Activated naive CD4-positive, alpha-beta T cell treated with anti-CD3 and anti-CD28 coated beads, Interleukin-2, amount 50 U/mL, for 16 hours (primary cell): ENCODE measurements at places on chromosomes 7 and 10.

DNA sequence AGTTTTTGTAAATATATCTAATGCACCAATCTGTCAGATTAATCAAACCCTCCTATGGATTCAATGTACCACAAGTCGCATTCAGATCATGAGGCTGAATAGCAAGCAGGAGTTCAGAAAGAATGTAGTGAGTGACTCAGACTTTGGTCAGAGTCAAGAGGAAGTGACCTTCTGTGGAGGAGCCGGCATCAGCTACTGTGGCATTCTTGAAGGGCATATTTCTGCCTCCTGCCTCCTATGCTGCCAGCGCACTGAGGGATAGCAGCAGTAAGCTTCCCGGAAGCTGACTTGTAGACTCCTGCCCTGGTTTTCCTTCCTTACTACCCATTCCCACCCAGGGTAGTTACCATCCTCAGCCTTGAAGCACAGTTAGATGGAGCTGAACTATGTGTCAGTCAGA, 867.5 kb downstream of the NRG3 start:
- DNase-seq = no peak

- DNase-seq = no peak
These were observed 385.6 kb upstream of the NPVF start for GRCh38 chr7:25613912-25614311.

DNA sequence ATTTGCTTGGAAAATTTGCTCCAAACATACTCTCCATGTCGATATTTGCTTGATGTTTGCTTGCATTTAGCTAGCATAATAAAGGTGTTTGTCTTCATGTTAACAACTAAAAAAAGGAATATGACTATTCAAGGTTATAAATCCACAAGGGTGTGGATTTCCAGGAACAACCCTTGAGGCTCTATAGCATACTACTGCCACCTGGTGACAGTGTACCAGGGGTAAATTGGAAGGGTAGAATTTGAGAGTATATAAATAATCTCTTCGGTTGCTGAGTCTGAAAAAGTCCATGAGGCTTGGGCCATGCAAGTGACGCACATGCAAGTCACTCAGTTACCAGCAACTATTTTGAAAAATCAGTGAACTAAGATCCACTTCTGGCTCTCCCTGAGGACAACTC, 68.4 kb downstream of the SLIT1 start:
- no peak for DNase-seq

- no peak for DNase-seq
These were observed 116.2 kb upstream of the GPR22 start for GRCh38 chr7:107353701-107354100.

GRCh38 chr7:70415179-70415972, 716.6 kb upstream of the GALNT17 start:
- no peak for DNase-seq

GRCh38 chr7:85641331-85641730, 454.5 kb upstream of the SEMA3D start:
- no peak for DNase-seq

GRCh38 chr10:78475437-78475836, 441.8 kb downstream of the RPS24 start:
- DNase-seq = no peak
